ENCODE measurements at places on chromosomes 11 and 22. TPM values are rescaled to one million over a fixed set of nuclear protein-coding genes. Genes with fewer than 3 reads are reported as not detected.

GRCh38 chr22:26996154-26996553 lies 338.8 kb downstream of the MIAT start:
- no peaks in the 10 kb centered on the region for H3K4me1 ChIP-seq
- no peak overlapping the region for H3K27ac ChIP-seq
- no peaks in the 10 kb centered on the region for H3K27me3 ChIP-seq
- DNase-seq: no peak
- no peak overlapping the region for H3K4me3 ChIP-seq

- no peak overlapping the region for H3K4me3 ChIP-seq
- no peaks in the 10 kb centered on the region for H3K36me3 ChIP-seq
- no peaks in the 10 kb centered on the region for H3K4me1 ChIP-seq
- DNase-seq: no peak
- no peaks in the 10 kb centered on the region for H3K27me3 ChIP-seq
- no peak overlapping the region for H3K27ac ChIP-seq
These were observed 188.6 kb downstream of the JRKL start for GRCh38 chr11:96578379-96578778.

DNA sequence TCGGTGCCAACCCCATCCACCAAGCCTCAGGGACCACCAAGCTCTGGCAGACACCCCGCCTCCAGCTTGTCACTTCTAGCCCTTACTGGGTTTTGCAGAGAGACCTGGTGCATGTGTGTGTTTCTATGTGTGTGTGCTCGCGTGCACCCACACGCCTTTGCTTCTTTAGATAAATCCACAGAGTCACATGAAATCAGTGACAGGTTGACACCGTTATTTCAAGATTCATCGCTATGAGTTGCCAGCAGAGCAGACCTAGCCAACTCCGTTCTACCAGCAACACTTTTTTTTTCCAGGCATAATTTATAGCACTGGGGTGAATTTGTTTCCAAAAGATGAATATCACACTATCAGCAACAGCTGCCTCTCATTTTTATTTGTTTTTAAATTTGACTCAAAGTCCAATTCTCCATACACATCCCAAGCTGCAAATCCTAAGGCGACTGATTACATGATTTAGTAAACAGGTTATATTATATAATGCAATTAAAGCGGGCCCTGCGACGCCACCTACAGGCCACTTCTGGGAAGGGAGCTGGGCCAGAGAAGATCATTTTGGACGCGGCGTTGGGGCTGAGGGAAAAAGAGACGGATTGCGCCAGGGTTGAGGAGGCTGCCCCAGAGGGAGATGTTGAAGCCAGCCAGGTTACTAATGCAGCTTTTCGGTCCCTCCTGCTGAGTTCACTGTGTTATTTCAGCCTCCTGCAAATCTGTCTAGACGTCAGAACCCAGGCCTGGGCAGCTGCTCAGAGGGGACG lies 150.5 kb downstream of the FEZ1 start:
- no peaks in the 10 kb centered on the region for H3K27me3 ChIP-seq
- peaks cover 2% of the 10 kb centered on the region for H3K4me1 ChIP-seq
- no peak overlapping the region for H3K27ac ChIP-seq
- DNase-seq: peak; percentile 78
- H3K36me3 ChIP-seq: no peaks in the 10 kb centered on the region

GRCh38 chr11:108758458-108758857 lies 93.6 kb downstream of the DDX10 start:
- H3K27me3 ChIP-seq: no peaks in the 10 kb centered on the region
- H3K36me3 ChIP-seq: no peaks in the 10 kb centered on the region
- H3K4me3 ChIP-seq: no peak overlapping the region
- DNase-seq: no peak
- H3K4me1 ChIP-seq: no peaks in the 10 kb centered on the region

DNA sequence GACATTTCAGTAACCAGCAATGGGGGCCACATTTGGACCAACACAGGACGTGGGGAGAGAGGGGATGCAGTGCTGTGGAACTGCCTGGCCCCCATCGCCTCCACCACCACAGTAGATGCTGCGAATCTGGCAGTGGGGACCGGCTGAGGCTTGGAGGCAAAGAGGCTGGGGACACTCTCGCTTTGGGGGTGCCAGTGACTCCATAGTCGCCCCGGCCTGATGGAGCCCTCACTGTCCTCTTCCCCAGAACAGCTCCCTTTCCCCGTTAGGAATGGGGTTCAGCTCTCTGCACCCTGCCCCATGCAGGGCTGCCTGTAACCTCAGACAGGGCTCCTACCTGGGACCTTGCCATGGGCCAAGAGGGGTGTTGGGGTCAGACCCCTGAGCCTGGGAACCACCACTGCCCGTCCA lies 1.8 kb upstream of the MUC2 start:
- H3K36me3 ChIP-seq: no peaks in the 10 kb centered on the region
- H3K27me3 ChIP-seq: no peaks in the 10 kb centered on the region
- no peak overlapping the region for H3K4me3 ChIP-seq

GRCh38 chr11:131664816-131665215 lies 294.4 kb downstream of the NTM start:
- peaks cover 7% of the 10 kb centered on the region for H3K27me3 ChIP-seq
- DNase-seq: no peak
- H3K4me3 ChIP-seq: no peak overlapping the region
- no peaks in the 10 kb centered on the region for H3K4me1 ChIP-seq

DNA sequence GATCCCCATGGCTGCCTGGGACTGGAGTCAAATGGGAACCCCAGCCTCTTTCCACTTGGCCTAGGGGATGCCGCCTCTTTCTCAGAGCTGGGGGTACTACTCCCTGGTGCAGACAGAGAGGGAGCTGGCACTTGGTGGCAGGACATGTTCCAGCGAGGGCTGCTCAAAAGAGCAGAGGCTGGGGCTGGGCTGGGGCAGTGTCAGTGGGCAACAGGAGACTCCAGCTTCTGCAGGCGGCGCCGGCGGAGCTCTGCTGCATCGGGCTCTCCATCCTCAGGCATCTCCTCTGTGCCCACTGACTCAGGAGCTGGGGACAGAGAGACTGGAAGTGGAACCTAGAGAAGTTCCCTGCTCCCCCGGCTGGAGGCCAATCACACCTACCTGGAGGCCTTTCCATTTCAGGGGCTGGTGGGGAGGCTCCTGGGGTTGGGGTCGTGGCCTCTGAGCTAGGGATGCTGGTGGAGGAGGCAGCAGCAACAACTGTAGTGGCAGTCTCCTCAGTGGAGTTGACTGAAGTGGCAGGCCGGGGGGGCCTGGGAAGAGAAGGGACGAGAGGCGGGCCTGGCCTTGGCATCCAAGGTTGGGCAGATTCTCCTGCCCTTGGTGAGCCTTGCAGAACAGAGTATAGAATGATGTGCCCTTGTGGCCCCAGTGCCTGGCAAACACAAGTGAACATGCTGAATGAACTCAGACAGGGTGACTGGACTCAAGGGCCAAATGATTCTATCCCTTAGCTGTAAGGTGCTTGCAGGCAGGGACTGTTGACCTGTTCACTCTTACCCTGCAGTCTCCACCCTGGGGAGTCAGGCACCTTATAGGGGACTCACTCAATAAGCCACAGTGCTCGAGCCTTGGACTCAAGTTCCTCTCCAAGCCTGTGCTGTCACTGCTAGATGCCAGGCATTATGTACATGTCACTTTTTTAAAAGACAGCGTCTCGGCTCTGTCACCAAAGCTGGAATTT lies 5.9 kb downstream of the SYVN1 start:
- no peak overlapping the region for H3K27ac ChIP-seq
- peaks cover 14% of the 10 kb centered on the region for H3K36me3 ChIP-seq
- DNase-seq: peak; percentile 67
- H3K4me1 ChIP-seq: peaks cover 47% of the 10 kb centered on the region

DNA sequence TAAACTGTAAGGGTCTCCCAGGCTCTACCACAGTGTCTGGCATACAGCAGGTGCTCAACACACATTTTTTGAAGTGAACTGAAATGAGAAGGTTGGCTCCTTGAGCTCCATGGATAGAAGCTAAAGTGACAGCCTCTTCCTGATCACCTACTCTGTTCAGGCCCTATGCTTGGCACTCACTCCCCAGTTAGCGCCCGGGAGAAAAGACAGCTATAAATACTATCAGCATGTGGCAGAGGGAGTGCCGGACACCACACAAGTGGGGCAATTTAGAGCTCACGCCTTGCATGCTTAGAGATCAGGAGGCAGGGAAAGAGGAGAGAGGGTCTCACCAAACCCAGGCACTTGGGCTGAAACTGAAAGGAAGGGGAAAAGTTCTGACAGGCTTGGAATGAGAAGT lies 195.5 kb downstream of the BUD13 start:
- no peak overlapping the region for H3K27ac ChIP-seq
- no peak for DNase-seq
- no peak overlapping the region for H3K4me3 ChIP-seq
- H3K36me3 ChIP-seq: no peaks in the 10 kb centered on the region

- peaks cover 64% of the 10 kb centered on the region for H3K4me1 ChIP-seq
- H3K36me3 ChIP-seq: no peaks in the 10 kb centered on the region
- DNase-seq: no peak
These were observed 11.3 kb upstream of the GDPD5 start for GRCh38 chr11:75536786-75537641.

DNA sequence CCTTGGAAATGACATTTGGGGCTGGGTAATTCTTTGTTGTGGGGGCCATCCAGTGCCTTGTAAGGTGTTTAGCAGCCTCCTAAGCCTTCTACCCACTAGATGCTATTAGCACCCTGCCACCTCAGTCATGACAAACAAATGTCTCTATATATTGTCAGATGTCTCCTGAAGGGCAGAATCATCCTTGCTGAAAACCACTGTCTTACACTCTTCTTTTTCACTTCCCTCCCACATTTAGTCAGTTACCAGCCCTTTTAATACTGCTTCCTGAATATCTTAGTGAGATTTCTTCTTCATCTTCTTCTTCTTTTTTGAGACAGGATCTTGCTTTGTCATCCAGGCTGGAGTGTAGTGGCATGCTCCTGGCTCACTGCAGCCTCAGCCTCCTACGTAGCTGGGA lies 33.1 kb downstream of the TNRC6B start:
- no peak for DNase-seq
- no peak overlapping the region for H3K27ac ChIP-seq
- no peaks in the 10 kb centered on the region for H3K27me3 ChIP-seq
- no peak overlapping the region for H3K4me3 ChIP-seq
- no peaks in the 10 kb centered on the region for H3K36me3 ChIP-seq
- H3K4me1 ChIP-seq: peaks cover 64% of the 10 kb centered on the region

GRCh38 chr11:78921509-78921908 lies 346.8 kb upstream of the NARS2 start:
- H3K27ac ChIP-seq: no peak overlapping the region
- no peaks in the 10 kb centered on the region for H3K36me3 ChIP-seq
- no peaks in the 10 kb centered on the region for H3K4me1 ChIP-seq
- no peak for DNase-seq

DNA sequence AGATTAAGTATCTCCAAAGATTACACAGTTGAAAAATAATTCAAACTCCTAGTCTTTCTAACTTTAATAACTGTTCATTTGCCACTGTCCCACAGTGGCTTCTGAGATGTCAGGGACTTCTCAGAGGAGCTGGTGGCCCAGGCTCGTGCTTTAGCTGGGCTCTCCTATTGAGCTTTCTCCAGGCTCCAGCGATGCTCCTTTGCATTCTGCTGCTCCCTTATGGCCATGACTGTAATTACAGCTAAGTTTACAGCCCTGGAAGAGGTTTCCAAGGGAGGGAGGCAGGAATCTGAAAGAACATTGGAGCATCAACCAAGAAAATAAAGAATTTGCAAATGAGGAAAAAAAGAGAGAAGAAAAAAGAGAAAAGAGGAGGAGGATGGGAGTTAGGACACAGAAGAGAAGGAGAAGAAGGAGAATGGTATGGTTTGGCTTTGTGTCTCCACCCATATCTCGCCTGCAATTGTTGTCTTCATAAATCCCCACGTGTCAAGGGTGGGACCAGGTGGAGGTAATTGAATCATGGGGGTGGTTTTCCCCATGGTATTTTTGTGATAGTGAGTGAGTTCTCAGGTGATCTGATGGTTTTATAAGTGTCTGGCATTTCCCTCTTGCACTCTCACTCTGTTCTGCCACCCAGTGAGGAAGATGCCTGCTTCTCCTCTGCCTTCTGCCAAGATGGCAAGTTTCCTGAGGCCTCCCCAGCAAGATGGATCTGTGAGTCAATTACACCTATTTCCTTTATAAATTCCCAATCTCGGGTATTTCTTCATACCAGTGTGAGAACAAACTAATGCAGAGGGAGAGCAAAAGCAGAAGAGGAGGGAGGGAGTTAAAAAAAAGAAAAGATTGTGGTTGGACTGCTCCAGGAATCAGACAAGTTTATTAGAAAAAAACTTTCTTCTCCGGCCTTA lies 857.0 kb downstream of the KCNA4 start:
- no peak for DNase-seq
- H3K4me1 ChIP-seq: no peaks in the 10 kb centered on the region
- no peaks in the 10 kb centered on the region for H3K27me3 ChIP-seq
- H3K36me3 ChIP-seq: no peaks in the 10 kb centered on the region

DNA sequence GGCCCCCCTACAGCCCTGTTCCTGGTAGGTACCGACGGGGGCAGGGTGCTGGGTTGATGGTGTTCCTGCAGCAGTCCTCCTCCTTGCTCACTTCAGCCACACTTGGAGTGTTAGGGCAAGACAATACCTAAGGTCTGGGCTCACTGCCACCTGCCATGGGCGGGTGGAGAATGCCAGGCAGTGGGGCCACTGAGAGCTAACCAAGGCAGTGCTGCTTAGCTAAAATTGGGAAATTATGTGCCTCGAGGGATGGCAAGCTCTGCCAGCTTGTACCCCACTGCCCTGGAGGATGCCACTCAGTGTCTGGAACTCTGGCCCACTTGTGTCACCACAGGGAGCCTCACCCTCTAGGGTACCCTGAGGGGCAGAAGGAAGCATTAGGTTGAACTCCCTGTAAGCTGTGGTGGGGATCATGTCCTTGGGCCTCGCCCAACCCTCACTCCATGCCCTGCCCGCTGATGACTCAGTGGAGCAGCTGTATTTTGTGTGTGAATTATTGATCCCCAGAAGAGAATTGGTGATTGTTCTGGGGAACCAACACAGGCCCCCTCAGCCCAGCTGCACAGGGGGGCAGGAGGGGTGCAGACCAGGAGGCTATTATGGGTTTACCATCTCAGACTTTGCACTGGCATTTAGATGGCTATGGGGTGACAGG lies 17.7 kb downstream of the PHLDB1 start:
- peaks cover 25% of the 10 kb centered on the region for H3K27me3 ChIP-seq
- DNase-seq: no peak

Gene CCDC188
- 7.6 TPM for total RNA-seq

Gene MMP10
- not detected for total RNA-seq

Gene CCDC73
- 0.46 TPM for total RNA-seq

Gene RIBC2
- total RNA-seq: not detected

Gene FXYD2
- 20.0 TPM for total RNA-seq

Gene SLC5A4
- total RNA-seq: 0.97 TPM

Gene MMP8
- 25.4 TPM for total RNA-seq
